ENCODE measurements at places on chromosomes 16 and 17. TPM values are rescaled to one million over a fixed set of nuclear protein-coding genes. Genes with fewer than 3 reads are reported as not detected.

DNA sequence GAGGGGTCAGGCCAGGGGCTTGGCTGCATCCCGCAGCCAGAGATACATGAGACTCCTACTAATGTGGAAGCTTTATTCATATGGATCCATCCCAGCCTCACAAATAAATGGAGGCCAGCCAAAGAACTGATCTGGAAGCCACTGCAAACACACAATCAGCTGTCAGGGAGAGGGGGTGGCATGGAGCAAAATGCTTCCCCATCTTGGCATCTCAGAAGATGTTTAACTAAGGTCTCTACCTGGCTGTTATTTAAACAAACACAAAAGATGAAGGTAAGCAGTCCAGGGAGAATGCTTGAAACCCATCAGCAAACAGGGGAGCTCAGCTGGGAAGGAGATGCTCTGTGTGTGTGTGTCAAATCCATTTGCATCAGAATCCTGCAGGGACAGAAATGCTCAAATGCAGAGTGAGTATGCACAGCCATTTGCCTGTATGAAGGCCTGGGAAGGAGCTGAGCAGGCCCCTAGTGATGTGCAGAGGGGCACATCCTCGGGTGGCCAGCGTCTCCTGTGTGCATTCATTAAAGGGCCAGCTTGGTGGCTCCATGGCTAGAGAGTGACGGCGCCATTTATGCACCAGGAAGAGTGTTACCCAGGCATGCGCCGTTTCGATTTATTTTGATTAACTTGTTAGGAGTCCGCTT lies 34.2 kb upstream of the IRX3 start:
- no peak for DNase-seq

DNA sequence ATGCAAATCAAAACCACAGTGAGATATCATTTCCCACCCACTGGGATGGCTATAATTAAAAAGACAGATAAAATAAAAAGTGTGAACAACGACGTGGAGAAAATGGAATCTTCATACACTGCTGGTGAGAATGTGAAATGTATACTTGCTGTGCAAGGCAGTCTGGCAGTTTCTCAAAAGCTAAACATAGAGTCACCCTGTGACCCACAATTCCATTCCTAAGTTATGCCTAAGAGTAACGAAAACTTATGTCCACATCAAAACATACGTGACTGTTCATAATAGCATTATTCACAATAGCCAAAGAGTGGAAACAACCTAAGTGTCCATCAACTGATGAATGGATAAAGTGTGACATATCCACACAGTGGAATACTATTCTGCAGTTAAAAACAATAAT lies 38.1 kb upstream of the VPS4A start:
- no peak for DNase-seq

DNA sequence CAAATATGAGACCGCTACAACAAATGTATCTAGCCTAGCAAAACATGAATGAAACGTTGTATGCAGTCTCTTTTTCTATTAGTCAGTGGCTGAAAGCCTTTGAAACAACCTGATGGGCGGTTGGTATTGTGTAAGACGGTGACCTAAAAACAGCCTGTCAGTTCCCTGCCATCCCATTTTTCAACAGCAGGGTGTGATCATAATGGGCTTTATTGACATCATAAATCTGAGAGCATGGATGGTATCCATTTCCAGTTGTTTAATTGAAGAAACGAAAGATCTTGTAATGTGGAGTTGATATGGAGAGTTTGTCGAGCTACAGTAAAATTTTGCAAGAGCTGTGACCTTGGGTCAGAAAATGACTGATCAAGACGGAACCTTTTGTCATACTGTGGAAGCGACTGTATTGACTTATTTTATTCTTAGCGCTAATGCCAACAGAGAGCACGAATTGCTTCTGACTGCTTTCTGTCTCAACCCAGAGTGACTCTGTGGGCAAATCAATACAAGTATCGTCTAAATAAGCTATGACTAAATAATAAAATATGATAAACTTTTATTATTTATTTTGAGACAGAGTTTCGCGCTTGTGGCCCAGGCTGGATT lies 12.3 kb upstream of the MEIOB start:
- DNase-seq = no peak

DNA sequence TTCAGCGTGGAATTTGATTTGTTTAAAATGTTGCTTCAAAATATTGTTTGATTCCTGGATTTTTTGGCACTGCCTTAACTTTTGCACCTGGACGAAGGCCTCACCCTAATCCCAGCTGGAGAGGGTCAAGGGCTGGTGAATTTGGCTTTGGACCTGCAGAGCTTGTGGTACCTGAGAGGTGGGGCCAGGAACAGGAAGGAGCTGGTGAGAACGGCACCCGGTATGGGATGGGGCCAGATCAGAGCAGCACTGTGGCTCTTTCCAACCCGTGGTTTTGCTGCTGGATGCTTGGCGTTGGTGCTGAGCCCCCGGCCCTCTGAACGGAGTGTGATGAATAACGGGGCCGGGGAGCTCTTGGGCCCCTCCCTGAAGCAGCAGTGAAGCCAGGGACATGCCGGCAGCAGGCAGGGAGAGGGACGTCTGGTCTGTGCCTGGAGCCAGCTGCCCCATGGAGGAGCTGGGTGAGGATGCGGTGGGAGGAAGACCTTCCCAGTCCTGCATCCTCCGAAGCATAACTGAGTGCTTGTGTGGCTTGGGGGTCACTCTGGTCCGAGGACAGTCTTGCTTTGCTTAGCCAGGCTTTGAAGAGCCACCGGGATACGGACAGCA lies 275.4 kb downstream of the SEC14L1 start:
- DNase-seq = no peak

GRCh38 chr16:67666032-67666551 lies 458 bp downstream of the ENKD1 start:
- no peak for DNase-seq

DNA sequence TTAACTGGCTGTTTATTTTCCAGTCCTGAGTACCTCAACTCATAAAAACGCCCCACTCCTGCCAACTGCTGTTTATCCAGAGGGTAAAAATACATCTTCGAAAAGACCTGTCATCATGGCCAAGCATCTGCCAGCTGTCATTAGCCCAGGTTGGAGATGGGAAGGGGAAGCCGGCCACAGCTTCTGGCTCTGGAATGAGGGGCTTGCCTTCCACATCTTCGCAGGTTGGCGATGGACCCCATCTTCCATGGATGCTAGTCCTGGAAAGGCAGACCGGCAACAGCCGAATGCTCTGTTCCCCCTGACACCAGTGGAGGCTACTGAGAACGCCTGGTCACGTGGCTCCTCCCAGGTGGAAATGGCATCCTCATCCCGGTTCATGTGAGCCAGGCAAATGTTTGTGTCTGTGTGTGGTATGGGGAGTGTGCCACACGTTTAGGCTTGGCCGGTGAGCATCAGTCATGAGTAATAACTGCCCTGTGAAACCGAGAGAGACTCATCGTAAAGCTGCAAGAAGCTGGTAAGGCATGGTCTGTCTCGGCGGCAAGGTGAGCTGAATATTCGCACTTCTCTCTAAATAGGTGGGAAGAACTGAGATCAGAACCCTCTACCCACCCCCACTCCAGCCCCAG lies 420 bp upstream of the KRTAP17-1 start:
- DNase-seq = no peak

GRCh38 chr17:40524243-40524965 lies 23.0 kb upstream of the TNS4 start:
- DNase-seq = no peak

- DNase-seq = no peak
Measured at GRCh38 chr16:50751528-50751927, 9.6 kb downstream of the CYLD start.

- no peak for DNase-seq
Measured at GRCh38 chr17:10033959-10034358, 128.9 kb upstream of the RCVRN start.

DNA sequence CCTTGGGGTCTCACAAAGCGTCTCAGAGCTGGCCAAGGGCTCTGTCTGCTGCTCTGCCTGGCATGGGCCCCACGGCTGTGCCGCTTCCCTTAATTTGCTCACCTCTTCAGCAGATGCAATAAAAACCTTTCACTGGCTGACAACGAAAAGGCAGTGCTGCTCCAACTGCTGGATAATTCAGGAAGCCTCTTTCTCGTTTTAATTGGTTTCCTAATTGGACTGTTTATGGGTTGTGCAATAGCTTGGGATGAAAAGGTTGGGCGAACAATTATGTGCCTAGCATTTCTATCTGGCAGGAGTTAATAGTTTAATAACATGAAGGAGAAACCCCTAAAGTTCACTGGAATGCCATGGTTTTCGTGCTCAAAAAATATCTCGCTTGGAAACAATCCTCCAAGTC lies 234.1 kb upstream of the IRX5 start:
- no peak for DNase-seq

Gene ABCC6
- total RNA-seq = not detected

Gene DGKE
- total RNA-seq = 26.7 TPM

All from CD8-positive, alpha-beta memory T cell (primary cell).